ENCODE measurements at places on chromosomes 12 and 14.

DNA sequence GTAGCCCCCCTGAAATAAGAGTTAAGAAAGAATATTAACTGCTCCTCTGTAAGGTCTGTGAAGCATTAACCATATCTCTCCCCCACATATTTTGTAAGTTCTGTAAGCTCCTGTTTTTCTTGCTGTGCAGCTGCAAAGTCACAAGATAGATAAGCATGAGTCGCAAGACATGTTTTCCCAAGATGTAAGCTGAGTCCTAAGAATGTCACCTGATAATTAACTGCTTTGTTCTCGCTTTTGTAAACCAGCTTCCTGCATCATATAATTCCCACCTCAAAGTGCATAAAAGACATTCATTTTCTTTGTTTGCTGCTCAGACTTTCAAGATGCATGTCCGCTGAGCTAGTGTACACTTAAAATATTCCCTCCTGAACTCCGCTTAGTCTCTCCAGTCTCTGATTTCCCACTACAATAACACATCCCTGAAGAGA lies 27.0 kb upstream of the PHC1 start:
- no peak for DNase-seq

GRCh38 chr12:57735952-57736740 lies 2.4 kb downstream of the AGAP2 start:
- DNase-seq: no peak

- DNase-seq: no peak
Measured at GRCh38 chr14:93532541-93532940, 101.8 kb downstream of the UNC79 start.

- no peak for DNase-seq
Measured at GRCh38 chr14:69880893-69881292, 1.7 kb downstream of the SMOC1 start.

DNA sequence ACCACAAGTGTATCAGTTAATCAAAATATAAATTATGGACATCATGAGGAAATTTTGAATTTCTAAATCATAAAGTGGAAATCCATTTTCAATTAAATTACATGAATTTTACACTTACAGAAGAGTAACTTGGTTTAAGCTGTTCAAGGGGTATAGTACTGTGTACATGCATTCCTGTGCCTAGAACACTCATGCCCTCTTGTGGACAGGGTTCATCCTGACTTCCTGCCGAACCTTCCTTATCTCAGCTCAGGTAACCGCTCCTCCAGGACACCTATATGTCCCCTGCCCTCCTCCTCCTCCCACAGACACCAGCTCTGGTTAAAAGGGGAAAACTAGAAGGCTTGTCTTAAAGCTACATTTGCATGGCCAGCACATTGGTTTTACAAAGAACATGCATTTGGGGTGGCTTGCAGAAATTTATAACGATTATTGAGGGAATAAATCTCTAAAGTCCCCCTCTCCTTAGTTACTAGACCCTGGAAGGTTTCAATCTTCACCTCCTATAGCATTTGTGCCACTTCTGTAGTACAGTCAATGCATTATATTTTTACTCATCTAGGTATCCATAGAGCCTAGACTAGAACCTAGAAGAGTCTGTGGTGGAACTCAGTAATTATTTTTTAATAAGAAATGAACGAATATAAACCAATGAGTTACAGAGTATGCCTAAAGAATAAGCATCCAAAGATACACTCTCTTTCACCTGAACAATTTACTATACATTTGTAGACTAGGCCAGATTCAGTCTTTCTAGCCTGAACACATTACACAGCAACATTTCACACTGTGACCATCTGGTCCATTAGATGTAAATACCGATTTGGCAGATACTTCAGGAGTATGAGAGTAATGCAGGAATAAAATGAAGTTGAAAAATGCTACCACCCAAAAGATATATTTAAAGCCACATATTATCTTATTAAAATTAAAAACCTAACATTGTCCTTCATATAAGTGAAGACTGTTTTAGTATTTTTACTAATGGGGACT lies 345.6 kb downstream of the PAWR start:
- DNase-seq: no peak

- no peak for DNase-seq
Measured at GRCh38 chr12:80491166-80491565, 47.1 kb downstream of the PTPRQ start.

DNA sequence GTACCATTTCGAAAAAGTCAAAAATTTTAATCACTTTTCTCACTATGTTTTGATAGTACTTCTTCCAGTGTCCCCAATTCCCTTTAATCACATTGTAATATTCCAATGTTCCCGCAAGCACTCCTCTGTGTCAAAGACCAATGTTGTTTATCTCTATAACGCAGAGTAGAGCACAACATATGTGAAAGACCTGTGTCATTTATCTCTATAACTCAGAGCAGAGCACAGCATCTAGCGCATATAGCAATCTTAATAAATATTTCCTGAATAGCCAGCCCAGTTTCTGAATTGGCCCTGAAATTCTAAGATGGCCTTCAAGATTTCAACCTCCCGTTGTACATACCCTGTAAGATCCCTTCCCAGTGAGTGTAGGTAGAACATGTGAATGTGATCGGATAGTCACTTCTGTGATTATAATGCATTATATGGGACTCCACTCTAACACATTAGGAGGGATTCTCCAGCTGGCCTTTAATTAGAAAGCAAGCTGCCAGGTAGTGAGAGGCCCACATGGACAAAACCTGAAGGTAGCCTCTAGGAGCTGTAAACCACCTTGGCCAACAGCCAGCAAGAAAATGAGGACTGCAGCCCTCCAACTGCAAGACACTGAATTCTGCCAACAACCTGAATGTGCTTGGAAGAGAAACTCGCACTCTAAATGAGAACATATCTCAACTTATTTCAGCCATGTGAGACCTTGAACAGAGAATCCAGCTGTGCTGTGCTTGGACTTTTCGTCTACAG lies 238.8 kb upstream of the SYT10 start:
- DNase-seq: no peak

DNA sequence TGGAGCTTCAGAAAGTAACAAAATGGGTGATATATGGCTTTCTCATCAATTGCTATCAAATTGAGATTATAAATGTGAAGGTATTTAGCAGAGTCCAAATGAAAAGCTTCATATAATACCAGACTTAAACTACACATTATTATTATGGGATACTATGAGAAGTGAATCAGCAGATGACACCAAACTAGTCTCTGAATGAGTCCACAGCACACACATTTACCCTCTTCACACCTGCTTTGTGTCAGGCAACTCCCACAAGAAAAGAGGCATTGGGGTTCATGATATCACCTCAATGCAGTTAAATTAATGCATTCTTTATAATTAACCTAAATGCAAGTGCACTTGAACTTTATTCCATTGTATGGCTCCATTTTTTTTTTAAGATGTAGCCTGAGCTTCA lies 330.5 kb downstream of the BCL11B start:
- no peak for DNase-seq

GRCh38 chr12:115837220-115837619 lies 440.3 kb downstream of the MED13L start:
- no peak for DNase-seq

- DNase-seq: no peak
Measured at GRCh38 chr12:55720894-55721444, 776 bp downstream of the RDH5 start.

DNA sequence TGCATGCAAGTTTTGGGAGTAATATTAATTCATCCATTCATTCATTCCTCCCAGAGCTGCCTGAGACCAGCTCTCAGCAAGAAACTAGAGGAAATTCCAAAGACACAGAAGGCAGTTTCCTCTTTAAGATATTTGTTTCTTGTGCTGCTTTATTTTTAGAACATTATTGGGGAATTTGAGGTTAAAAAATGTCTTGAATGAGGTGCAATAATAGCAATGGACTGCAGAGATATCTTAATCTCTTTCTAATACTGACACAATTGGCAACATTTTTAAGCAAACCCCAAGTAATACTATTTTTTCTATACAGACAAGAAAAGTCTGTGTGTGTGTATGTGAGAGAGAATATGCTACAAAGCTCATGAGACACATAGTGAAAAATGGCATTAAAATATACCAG lies 190.2 kb upstream of the USP15 start:
- no peak for DNase-seq

- DNase-seq: no peak
Measured at GRCh38 chr12:47012552-47012951, 66.9 kb upstream of the PCED1B start.

- no peak for DNase-seq
Measured at GRCh38 chr14:96559571-96559970, 57.4 kb downstream of the PAPOLA start.

- no peak for DNase-seq
Measured at GRCh38 chr14:89452281-89452680, 35.2 kb upstream of the FOXN3 start.

- no peak for DNase-seq
Measured at GRCh38 chr12:97482143-97482693, 19.6 kb downstream of the RMST start.
